Daoy (cell line): ENCODE measurements at places on chromosomes 7 and 10.

GRCh38 chr10:50529660-50530059 lies 94.1 kb downstream of the SGMS1 start:
- DNase-seq = no peak

GRCh38 chr10:10132009-10132408 lies 885.7 kb upstream of the CELF2 start:
- no peak for DNase-seq

GRCh38 chr10:3538291-3538655 lies 246.7 kb downstream of the KLF6 start:
- DNase-seq = peak; percentile 17

- peak; percentile 80 for DNase-seq
Observed at GRCh38 chr7:151051108-151051507, 2.8 kb downstream of the ASIC3 start.

DNA sequence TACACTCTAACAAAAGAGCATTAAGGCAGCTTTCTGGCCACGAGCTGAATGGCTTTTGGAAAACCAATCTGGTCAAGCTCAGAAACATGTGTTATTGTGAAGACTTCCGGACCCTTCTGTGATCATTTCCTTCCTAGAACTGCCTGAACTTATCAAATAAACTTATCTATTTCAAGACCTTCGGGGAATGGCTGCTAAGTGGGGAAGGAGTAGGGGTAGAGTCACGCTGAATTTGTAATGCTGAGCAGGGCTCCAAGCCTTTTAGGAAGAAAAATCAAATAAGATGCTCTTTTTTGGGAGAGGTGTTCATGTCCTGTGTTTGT lies 56.6 kb downstream of the PAPSS2 start:
- DNase-seq = no peak

DNA sequence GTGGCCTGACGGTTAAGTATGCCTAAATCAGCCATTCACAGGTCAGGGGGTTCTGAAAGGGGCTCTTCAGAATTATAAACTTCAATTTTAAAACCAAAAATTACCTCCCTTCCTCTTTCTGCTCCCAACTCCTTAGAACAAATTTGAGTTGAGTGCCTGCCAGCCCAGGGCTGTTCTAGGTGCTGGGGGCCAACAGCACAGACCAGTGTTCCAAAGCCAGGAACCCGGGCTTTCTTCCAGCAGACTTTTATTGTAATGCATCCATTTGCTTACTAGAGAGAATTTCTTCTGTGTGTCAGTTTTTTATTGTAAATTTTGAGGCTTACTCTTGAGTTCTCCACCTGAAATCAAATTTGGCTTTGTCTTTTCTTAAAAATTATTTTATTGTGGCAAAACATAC lies 238.5 kb downstream of the CACNB2 start:
- no peak for DNase-seq

DNA sequence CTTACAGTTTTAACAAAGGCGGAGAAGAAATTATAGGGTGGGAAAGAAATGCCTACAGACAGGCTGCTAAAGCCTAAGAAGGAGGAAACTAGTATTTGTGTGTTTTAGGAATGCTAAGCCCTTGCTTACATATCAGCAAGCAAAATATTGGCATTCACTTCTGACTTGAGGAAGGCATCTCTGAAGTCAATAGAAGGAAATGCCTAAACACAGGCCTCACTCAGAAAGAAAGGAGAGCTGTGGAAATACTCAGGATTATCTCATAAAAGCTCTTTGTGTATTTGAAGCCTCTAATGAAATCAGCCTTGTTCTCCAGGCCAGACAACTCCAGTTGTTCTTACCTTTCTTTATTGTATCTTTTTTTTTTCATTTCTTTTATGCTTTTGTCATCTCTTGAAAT lies 158.0 kb downstream of the AUTS2 start:
- DNase-seq = no peak

GRCh38 chr7:136018104-136018503 lies 40.9 kb upstream of the MTPN start:
- DNase-seq = no peak

DNA sequence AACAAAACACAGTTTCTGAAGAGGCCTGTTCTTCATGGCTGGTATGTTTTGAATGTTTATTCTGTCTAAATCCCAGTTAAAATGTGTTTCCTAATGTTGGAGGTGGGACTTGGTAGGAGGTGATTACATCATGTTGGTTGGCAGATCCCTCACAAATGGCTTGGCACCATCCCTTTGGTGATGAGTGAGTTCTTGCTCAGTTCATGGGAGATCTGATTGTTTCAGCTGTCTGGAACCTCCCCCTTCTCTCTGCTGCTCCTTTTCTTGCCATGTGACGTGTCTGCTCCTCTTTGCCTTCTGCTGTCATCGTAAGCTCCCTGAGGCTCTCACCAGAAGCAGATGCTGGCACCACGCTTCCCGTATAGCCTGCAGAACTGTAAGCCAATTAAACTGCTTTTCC lies 383.6 kb upstream of the TPK1 start:
- peak; percentile 10 for DNase-seq

GRCh38 chr10:33016988-33017387 lies 59.0 kb upstream of the ITGB1 start:
- no peak for DNase-seq

DNA sequence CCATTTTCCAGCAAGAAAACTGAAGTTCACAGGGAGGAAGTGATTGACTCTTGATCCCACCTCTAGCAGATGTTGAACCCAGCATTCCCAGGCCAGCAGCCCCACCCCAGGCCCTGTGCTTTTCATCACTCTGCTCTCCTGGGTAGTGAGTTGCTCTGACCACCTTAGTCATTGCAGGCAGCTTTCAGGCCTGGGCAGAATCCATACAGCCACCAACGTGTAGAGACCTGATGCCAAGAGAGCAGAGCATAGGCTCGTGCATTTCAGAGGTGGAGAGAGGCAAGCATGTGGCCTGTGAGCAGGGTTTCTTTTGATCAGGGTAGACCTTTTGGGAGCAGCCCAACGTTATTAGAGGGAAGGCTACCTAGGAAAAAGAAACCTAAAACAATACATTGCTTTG lies 334.6 kb downstream of the PTEN start:
- no peak for DNase-seq

DNA sequence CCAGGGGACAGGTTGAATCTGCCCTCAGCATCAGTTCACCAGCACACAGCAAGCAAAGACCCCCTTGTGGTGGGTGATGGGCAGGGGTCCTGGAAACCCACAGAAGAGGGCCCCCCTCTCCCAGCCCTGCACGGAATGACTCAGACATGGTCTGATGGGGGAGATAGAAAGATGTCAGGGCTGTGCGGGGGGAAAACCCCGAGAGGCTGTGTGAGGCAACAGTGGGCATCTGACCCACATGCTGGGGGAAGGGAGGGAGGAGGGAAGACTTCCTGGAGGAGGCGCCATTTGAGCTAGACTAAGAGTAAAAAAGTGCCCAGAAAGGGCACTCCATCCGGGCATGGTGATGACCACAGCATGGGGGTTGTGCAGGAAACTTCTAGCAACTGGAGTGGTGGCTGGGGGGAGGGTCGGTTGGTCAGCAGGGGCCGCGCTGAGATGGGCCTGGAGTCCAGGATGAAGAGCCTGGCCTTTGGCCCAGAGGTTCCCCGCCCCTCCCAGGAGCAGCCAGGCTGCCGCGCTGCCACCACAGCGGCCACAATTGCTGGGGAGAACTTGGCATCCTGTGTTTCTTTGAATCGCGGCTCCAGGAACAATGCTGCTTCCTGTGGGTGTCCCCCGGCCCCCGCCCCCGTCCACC lies 2.5 kb downstream of the LFNG start:
- DNase-seq = peak; percentile 87

- DNase-seq = peak; percentile 88
Observed at GRCh38 chr7:95772298-95772770, at the start of gene DYNC1I1. Gene DYNC1I1 (plus strand): TSS chr7:95772554. CDS start chr7:95804730, 32,176 bp downstream.

DNA sequence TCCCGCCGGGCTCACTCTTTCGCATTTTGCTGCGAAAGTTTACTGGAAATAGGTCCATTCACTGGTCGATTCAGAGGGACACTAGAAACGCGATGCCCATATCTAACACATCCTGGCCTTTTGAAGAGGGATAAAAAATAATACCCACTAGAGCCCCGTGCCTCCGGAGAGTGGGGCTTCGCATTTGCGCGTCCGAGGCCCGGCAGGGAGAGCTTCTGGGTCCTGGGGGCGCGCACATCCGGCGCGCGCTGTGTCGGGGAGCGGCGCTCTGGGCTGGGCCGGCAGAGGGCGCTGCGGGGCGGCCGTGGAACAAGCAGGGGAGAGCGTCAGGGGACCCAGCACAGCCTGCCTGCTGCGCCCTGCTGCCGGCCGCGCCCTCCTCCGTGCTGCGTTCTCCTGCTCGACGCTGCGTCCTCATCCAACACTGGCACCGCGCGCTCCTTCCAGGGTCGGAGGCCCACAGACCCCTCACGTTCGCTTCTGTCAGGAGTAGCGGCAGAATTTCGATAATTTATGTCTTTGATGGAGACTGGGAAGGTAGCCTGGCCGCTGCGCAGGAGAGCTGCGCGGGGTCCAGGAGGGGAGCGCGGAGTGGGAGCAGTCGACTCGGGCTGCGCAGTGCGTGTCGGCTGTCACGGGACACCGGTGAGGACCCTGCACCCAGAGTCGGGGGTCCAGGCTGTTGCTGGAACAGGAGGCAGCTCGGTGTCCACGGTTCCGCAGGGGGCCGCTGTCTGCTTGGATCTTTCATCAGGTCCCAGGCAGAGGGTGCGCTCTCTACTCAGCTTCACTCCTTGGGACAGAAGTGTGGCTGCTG lies 41.5 kb upstream of the ZNF32 start:
- peak; percentile 81 for DNase-seq

DNA sequence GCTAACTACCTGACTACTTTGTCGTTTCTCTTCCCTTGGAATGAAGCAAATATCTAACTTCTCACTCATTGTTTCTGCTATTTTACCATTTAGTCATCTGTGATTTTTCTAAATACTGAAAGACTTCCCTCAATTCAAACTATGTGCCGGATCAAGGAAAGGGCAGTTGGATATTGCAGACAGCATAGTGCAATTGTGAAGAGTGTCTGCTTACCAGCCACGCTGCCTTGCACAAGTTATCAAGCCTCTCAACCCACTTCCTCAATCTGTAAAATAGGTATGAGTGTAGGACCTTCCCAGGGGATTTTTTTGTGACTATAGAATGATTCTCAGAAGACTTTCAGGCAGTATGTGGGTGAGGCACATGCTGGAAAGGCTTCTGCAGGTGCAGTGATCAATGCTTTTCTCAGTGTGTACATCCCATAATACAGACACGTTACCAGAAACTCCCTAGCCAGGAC lies 54.3 kb downstream of the EGFR start:
- DNase-seq = peak; percentile 79

DNA sequence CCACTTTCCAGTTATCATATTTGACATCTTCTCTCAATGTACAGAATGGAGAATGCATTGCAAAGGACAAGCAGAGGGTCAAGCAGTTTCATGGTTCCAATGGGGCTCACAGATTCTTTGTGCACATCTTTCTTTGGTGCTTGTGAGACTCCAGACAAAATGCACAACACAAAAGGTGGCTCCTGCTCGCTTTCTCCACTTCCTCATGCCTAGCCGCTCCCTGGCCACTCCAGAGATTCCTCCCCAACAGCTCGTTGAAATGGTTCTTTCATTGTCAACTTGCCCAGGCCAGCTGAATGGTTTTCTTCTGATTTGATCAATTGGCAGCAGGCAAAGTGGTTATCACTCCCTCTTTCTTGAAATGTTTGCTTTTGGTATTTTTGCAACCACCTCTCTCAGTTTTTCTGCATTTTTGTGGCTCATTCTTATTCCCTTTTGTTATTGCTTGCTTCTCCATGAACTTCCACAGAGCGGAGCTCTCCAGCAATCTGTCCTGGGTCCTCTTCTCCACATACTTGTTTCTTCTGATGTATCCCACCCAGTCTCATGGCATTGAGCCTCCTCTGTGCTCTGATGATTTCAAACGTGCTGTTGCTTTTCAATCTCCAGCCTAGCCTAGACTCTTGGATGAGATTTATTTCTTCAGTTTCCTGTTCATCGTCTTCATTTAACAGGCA lies 507.8 kb upstream of the MKI67 start:
- DNase-seq = no peak

DNA sequence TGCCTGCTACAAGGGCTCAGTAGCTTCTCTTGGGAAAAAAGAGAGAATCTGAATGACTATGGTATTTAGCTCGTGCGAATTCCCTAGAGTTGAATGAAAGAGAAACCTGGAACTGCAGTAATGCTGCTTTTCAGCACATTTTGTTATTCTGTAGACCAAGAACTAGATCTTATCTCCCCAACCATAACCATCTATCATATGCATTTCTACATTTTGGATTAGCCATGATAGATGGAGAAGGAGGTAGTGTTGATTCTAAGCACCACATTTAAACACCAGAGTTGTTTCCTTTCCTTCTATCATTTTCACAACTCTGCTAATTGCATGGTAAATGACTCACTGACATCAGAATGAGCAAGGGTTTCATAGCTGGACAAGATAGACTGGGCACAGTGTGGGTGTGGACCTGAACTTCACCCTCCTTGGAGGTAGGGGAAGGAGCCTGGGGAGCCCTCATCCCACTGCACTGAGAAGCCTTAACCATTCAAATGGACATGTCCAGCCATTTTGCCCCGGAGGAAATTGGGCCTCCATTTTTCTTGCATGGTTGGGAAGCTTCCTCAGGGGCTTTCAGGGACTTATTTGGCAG lies 55.3 kb upstream of the BMPER start:
- no peak for DNase-seq

DNA sequence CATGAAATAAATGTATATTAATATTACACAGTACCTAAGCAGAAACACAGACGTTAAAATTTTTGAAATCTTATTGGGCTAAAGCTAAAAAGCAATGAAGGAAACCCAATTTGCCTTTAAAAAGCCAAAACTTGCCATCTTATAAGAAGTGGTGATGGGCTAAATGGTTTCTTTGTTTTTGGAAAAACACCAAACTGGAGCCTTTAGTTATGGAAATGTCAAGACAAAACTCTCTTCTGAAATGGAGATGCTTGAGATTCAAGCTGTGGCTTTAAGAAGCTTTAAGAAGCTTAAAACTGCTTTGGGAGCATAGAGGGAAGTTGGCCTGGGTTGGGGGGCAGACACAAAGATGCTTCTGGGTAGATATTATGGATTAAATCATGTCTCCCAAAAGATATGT lies 277.0 kb downstream of the GFRA1 start:
- no peak for DNase-seq

DNA sequence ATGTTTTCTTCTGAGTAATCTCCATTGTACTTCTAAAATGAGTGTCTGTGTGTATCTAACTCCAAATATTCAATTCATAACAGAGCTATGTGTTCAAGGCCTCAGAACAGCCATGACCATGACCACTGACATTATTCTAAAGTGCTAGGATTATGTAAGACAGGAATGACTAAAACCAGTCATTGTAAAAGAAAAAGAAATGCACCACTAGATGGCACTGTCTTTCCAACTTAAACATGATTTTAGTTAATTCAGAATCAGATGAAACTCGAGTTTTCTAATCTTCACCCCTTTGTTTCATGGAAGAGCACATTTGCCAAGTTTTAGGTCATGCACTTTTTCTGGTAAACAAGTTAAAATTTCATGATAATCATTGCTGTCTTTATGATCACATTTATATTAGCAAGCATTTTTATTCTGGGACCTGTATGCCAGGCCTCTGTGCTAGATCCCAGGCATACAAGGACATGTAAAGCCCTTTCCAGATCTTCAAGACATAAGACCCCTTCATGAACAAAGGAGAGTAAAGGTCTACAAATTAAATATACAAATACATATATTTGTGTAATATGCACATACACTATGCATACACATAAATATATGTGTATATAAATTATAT lies 26.1 kb upstream of the RSU1 start:
- DNase-seq = peak; percentile 15

GRCh38 chr7:73970801-73971229 lies 57.2 kb upstream of the ELN start:
- no peak for DNase-seq
